ENCODE measurements at places on chromosomes 11 and 22. TPM values are rescaled to one million over a fixed set of nuclear protein-coding genes. Genes with fewer than 3 reads are reported as not detected.

VWA5A gene
- total RNA-seq = 17.0 TPM

VSIG10L2 gene
- not detected for total RNA-seq

OR5A1 gene
- not detected for total RNA-seq

C22orf15 gene
- total RNA-seq = 0.44 TPM

GLB1L3 gene
- total RNA-seq = not detected

ASPHD2 gene
- 0.87 TPM for total RNA-seq

TMPRSS6 gene
- not detected for total RNA-seq

GRCh38 chr22:22484023-22484422, 24.5 kb downstream of the ZNF280B start:
- DNase-seq = no peak

GRCh38 chr11:103920449-103920848, 116.0 kb upstream of the DDI1 start:
- DNase-seq = no peak

DNA sequence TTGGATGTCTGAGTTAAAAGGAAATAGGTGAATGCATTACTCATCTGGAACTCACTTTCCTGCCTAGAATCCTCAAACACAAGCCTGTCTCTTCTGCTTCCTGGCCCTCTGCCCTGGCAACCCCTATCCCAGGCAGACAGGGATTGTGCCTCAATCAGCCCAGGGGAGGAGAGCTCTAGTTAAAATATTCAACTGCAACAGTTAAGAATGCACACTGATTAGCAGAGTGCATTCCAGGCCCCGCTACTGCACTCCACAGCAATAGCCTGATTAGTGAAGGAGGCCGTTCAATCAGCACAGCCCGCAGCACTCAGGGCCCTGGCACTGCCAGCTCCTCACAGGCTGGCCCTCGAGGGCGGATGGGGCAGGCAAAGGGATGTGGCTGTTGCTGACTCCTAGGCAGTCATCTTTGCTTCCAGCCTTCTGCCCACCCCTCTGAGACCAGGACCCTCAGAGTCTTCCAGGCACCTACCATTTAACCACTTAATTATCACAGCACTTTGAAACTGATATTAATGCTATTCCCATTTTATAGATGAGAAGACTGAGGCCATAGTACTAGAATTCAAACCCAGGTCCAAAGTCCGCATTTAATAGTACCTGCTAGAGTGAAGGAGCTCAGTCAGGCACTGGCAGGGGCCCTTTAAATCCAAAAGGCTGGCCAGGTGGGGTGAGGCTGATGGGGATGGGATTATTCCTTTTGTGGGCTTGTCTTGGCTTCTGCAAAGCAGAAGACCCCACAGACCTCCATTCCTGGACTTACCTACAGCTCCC, 435.3 kb downstream of the SOX6 start:
- DNase-seq = no peak

DNA sequence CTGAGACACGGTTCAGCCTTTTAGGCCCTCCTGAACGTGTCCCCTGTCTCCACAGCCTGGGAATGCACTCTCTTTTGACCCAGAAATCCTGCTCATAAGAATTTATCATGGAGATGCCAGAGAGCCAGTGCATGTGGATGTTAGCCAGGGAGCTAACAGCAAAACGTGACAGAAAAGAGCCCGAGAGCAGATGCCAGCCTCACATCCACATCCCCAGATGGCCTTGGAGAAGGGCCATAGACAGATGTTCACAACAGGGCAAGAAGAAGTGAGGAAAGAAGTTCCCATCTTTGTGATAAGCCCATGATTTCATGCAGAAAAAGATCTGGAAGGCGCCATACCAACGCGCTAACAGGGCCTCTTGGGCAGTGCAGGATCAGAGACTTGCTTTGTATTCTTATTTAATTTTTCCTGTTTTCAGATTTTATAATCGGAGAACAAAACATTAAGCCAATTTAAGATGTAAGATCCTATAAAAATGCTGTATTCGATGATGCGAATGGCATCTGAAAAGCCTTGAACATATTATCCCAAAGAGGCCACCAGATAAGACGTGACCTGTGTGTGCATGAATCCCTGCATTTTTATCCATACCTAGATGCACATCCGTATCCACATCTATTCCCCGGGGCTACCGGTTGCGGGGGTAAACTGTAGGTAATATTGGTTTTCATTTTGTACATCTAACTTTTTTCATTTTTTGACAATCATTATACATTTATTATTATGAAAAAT, 48.7 kb downstream of the IGLL5 start:
- no peak for DNase-seq

DNA sequence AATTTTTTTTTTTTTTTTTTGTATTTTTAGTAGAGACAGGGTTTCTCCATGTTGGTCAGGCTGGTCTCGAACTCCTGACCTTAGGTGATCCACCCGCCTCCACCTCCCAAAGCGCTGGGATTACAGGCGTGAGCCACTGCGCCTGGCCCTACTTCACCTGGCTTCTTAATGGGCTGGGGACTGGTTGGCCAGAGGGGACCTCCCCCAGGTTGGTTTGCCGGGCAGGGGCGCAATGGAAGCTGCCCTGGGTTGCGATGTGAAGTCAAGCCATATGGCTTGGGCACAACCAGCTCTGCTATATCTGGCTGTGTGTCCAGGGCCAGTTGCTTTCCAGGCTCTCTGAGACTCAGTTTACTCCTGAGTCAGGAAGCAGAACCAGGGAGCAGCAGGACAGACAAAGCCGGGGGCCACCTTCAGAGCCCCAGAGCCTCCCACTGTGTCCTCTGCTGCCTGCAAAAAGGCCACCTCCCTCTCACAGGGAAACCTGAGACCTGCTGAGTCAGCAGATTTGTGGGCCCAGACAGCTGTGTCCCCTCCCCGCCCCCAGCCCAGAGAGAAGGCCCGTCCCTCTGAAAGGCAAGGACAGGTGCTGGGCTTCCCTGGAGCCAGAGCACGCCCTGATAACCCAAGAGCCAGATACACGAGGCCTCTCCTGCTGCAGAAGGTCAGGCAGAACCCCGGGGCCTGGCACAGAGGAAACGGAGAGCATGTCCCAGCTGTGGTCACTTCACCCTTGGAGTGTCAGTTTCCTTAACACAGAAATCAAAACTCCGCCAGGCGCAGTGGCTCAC, 29.2 kb upstream of the DAGLA start:
- DNase-seq = no peak

DNA sequence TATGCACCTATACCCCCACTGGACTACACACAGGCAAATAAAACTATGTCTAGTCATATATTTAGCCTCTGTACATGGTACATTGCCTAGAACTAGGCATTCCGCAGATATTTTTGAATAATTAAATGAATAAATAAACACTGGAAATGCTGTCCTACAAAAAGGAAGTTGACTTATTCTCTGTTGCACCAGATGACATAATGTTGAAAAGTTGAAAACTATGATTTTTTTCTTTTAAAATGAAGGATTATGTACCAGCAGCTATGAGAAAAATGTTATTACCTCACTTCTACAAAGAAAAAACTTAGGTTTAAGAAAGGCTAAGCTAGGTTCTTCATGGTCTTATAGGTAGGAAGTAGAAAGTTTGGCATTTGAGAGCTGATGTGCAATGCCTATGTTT, 856.6 kb downstream of the METTL15 start:
- DNase-seq = no peak

- DNase-seq = peak; percentile 77
Observed at GRCh38 chr11:63866211-63866610, 27.3 kb downstream of the MARK2 start.

GRCh38 chr11:18071098-18071705, 25.1 kb upstream of the TPH1 start:
- no peak for DNase-seq

DNA sequence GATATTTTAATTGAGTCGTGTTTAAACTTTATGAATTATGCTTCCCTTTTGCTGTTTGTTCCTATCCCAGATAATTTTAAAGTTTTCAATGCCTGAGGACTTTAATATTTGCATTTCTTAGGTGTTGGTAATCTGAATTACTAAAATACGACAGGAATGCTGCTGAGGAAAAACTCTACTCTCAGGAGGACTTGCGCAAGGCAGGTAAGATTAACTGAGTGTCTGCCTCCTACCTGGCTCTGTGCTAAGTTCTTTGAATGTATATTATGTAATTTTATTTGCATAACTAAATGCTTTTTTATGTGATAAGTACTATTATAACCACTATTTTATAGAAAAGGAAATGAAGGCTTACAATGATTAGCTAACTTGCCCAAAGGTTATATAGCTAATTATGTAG, 2.7 kb upstream of the KCNA4 start:
- no peak for DNase-seq

GRCh38 chr22:37498289-37498909, 12.2 kb upstream of the MFNG start:
- no peak for DNase-seq

DNA sequence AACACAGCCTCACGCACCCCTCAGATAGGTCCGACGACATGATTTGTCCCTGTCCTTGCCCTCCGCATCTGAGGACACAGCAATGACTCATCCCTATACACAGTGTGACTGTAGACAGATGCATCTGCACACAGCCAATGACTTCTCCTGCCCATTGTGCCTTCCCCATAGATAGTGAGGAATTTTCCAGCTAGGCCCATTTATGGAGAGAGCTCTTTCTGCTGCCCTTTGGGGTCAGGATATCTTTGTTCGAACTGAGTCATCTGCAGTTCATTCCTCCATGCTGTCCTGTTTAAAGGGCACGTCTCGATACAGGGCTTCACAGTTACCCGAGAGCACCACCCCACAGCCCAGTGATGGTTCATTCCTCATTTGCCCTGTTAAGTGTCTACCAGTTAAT, 96.7 kb downstream of the LARGE1 start:
- DNase-seq = no peak

DNA sequence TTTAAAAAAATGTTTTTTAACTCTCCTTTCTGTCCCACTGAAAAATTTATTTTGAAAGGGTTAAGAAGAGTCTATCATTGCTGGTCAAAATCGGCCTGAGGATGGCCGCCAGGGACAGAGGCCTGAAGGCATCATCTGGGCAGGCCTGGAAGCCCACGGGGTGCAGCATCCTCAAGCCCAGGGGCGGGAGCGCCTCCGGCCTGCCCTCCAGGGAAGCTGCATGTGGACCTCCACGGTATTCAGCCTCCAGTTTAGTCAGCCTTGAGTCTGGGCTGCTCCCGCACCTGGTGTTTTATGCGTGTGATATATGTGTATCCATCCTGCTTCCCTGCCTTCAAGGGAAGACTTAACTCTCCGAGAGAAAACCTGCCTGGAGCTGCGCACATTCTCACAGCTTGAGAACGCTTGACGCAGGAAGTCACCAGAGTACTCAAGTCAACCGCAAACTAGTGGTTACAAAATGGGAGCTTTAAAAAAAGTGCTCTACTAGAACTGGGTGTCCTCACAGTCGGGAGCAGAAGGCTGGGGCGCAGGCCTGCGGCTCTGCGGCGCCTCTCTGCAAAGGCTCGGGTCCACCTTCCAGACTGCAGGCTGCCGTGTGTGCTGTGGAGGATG, 13.6 kb upstream of the BID start:
- no peak for DNase-seq

DNA sequence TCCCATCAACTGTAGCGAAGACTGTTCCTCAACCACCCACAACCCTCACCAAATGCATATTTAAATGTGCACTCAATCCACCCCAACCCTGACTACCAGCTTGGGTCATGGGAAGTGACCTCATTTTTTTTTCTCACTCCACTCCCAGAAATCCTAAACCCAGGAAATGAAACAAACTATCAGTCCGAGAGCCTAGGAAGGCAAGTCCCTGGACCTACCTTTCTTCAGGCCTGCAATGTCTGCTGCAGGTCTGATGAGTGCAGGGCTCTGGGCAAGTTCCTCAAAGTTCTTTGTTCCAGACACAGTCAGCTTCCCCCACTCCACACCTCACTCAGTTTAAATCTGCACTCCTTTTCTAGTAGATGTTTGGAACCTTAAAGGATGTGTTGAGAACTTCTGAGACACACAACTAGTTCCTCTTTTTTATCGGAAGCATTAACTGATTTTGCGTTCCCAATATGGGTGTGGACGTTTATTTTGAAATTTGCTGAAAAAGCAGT, at the start of gene MS4A4E:
MS4A4E (minus strand) TSS at position 398 of the 500 bp plus-strand sequence. CDS start 13,082 bp downstream, outside the sequence.
- no peak for DNase-seq
